Kidney tubule cell (primary cell): ENCODE measurements at places on chromosomes 3 and 15.

GRCh38 chr3:77427528-77427927 lies 387.6 kb downstream of the ROBO2 start:
- peak; percentile 1 for DNase-seq

GRCh38 chr3:194315965-194316361 lies 35.2 kb downstream of the CPN2 start:
- DNase-seq = no peak

DNA sequence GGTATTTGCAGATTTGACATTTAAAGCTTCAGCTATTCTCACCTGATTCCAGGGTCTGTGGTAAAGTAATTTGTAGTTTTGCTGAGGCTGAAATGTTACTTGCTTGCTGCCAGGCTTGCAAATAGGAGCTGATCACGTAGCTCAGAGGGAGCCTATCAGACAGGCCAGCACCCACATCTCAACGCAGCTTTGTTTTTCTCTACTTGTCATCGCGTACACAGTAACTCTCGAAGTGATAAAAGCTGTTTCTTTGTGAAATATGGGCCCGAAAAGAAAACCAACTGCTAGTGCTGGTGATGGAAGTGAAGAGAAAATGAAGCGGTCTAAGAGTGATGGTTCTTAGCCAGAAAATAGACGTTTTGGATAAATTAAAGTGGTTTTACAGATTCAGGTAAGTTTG lies 23.4 kb downstream of the RAB5A start:
- peak; percentile 10 for DNase-seq

DNA sequence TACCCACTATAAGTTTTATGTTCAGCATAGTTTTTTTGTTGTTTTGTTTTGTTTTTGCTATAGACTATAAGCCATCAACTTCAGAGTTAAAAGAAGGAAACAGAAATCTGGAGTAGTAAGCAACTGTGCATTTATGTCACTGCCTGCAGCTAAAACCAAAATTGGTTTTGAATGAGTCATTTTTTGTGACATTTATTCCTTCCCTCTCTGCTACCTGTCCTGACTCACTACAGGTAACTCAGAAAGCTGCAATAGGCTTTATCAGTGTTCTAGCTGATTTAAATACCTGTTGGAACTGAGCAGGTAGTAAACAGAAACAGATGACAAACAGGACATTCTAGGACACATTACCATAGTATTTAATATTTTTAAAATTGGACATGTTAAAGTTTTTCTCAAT lies 393.3 kb upstream of the WNT5A start:
- DNase-seq = peak; percentile 50

- DNase-seq = peak; percentile 44
Observed at GRCh38 chr3:47473391-47473790, 2.4 kb downstream of the SCAP start.

DNA sequence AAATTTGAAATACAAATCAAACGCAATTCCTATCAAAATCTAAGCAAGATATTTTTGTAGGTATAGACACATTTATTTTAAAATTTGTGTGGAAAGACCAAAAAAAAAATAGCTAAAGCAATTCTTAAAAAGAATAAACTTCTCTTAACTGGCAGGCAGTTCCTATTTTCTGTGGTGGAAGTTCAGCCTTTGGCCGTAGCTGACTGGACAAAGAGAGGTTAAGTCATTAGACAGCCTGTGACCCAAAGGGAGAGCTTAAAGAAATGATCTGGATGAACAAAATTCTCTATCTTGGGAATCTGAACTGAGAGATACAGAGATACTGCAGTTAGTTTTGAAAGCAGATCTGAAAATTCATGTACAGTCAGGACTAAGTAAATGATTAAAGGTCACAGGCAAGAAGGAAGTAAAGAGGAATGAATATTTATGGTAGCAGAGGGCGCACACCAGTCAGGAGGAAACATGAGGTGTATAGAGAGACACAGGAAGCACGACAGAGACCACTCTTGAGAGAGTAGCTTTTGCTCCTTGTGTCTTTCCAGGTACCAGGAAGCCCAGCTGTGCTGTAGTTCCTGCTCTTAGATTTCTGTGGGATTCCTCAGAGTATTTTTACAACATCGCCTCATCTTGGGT lies 57.5 kb downstream of the TPRG1 start:
- peak; percentile 49 for DNase-seq

- peak; percentile 98 for DNase-seq
Observed at GRCh38 chr3:109685084-109686079, 348.0 kb upstream of the DPPA4 start.

DNA sequence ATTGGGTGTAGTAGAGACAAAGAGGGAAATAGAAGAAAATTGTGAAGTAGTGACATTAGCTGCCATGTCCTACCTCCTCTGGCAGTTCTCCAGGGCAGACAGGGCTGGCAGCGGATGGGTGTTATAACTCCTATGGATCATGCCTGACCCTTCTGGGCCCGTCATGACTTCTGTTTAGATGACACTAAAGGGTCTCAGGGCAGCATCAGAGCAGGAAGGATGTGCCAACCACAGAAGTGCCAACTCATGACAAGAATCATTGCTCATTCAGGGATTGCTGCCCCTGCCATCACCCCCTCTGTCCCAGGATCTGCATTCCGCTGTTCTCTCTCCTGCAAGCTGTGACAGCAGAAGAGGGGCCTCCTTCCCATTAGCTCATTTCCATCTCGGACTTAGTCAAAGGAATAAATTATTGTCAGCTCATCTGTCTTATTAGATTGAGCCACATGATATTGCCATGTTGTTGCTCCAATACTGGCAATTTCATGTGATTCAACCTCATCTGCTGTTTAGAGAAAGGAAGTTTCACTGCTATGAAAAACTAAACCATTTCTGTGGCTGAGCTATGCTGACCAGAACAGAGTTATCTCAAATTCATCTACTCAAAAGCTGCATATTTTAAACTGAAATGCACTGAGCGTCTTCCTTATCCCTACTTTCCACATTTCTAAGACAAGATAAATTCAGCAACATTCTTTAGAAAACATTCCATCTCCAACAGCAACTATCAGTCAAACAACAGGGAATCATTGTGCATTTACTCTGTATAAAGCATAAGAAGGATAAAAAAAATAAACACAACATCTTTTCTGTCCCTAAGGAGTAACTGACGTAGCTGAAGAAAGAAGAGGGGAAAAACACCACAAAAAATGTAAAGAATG lies 271.6 kb downstream of the FHIT start:
- DNase-seq = no peak

DNA sequence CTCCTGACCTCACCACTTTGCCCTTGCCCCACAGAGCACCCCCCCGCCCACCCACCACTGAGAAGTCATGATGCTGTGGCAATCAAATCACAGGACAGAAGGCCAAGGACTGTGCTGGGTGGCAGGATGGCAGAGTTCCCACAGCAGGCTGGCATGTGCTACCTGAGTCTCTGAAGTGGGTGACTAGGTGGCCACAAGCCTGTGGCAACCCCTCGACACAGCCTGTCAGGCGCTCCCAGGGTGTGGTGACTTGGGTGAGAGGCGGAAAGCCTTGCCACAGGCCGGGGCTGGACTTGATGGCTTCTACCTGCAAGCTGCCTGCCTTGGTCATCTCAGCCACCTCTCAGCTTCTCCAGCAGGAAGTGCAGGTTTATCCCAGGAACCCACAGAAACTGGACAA lies 15.6 kb upstream of the DUSP7 start:
- DNase-seq = no peak

DNA sequence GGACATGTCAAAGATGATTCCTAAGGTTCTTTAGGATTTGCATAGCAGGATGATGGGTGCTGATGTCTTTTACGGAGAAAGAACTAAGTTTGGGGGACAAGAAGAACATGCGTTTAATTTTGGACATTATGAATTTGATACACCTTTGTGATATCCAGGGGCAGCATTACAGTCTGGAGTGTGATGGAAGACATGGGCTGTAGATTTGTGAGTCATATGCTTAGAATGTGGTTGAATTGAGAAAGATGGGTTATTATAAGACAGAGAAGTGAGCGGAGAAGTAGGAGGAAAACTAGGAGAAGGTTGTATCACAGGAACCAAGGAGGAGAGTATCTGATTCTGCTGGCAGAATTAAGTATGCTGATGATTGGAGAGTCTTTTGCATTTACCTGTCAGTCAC lies 20.6 kb downstream of the NEO1 start:
- DNase-seq = no peak

GRCh38 chr15:62781081-62781497 lies 261.5 kb upstream of the TPM1 start:
- DNase-seq = peak; percentile 30

DNA sequence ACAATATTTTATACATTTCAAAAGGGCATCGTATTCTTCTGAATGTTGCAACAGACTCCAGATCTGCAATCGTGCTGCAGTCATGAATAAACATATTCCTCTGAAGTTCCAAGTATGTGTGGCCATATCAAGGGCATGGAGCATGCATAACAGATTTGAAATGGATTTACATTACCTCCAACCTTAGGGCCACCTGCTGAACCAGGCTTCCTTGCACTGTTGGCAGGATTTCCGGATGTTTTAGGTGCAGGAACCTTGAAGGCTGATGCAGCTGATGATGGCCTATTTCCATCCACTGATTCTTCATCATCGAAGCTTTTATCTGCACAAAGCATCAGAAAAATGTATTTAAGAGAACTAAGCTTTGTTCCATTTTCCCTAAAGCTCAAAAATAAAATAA lies 73.5 kb downstream of the CLASP2 start:
- no peak for DNase-seq

DNA sequence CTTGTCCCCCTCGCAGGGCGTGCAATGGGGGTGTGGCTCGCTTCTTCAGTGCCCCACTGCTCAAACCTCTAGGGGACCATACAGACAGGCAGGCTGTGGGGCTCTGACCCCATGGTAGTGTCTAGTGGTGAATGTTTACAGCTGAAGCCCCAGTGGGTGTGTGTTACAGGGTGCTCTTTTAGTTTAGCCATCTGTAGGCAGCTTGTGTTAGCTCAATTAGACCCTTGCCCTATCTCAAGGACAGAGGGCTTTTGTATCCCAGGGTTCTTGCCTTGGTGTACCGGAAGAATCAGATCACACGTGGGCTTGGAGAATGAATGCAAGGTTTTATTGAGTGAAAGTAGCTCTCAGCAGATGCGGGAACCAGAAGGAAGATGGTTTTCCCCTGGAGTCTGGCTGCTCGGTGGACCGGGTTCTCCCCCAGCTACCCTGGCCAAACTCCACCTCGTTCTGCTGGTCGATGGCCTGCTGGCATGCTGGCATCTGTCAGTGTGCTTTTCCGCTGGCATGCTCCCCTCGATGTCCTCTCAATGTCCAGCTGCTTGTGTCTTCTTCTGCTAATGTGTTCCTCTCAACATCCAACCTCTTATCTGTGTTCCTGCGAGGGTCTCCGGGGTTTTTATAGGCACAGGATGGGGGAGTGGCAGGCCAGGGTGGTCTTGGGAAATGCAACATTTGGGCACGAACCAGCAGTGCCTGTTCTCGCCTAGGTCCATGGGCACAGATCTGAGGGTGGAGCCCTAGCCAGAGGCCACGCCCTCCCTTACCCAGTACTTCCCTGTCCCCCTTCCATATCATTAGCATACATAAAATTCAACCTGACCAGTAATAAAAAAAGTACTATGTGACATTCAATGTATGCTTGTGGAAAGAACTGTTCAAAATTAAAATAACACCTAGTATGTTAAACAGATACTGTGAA lies 6.6 kb downstream of the SPCS1 start:
- no peak for DNase-seq

GRCh38 chr3:195763076-195763830 lies 42.5 kb downstream of the MUC20 start:
- no peak for DNase-seq

- no peak for DNase-seq
Observed at GRCh38 chr3:49349348-49350114, 8.6 kb downstream of the GPX1 start.

GRCh38 chr15:88678755-88679154 lies 39.9 kb downstream of the ISG20 start:
- no peak for DNase-seq

- DNase-seq = no peak
Observed at GRCh38 chr15:67335534-67336222, 81.1 kb downstream of the IQCH start.

DNA sequence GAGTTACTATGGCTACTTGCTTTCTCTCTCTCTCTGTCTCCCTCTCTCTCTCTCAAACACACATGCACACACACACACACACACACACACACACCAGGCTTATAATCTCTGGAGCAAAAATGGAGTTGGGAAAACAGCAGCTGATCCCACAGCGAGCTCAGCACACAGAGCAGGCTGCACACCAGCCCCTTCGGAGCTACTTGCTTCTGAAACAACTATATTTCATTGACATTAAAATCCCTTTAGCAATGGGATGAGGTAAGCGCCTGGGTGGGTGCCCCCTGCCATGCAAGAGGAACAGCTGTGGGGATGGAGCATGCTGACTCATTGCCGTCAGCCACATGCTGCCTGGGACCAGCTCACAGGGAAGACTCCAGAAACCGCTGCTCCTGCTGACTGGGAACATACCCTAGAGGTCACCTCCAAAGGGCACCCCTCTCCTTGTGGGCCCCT lies 45.7 kb downstream of the B3GNT5 start:
- DNase-seq = peak; percentile 76

DNA sequence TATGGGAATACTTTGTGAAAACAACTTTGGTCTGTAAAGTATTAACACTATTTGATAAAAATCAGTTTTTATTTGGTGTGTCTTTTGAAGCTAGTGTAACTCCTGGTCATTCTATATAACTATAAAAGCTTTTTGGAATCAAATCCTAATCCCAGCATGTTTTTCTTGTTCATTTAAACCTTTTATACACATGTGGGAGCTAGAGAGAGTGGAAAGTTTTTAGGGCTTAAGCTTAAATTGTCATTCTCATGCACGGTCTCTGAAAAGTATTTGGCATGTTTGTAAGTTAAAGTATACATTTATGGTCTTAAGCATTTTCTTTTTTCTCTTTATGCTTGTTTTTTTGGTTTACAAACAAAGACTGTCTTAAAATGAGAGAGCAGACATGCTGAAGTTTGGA lies 83.4 kb upstream of the RARB start:
- DNase-seq = no peak

- no peak for DNase-seq
Observed at GRCh38 chr15:35667908-35668307, 121.9 kb upstream of the DPH6 start.

DNA sequence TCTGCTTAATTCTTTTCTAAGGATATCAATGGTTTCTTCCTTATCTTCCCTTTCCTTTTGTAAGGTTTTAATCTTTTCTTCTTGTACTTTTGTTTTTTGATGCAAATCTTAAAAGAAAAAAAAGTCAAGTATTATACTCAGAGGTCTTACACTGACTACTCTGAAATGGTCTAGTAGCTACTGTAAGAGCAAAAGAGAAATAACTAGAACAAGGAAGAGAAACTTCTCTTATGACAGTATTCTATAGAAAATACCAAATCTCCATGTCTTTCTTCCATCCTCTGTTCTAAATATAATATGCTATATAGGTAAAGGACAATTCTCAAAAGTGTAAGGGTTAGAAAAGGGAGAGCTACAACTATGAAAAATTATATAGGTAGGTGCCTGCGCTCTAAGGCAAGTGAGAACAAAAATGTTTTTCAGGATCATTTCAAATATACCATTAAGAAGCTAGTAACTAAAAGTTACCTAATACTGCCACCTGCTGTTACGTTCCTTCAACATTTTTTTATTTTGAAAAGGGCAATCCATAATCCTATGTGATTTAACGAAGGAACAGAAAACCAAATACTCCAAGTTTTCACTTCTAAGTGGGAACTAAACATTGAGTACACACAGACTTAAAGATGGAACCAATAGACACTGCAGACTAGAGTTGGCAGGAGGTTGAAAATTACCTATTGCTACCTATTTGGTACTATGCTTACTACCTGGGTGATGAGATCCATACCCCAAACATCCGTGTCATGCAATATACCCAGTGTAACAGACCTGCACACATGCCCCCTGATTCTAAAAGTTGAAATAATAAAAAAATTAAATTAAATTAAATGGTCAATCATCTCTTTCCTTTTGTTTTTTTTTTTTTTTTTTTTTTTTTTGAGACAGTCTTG lies 36.7 kb downstream of the CIP2A start:
- DNase-seq = peak; percentile 54
